A172 (cell line): ENCODE measurements at places on chromosomes 4 and X. TPM values are rescaled to one million over a fixed set of nuclear protein-coding genes. Genes with fewer than 3 reads are reported as not detected.
A peak's percentile ranks its signal among the peaks of the same experiment; 100 is the strongest.

GRCh38 chrX:119492463-119492862 lies 24.2 kb downstream of the SLC25A5 start:
- no peak for DNase-seq

DNA sequence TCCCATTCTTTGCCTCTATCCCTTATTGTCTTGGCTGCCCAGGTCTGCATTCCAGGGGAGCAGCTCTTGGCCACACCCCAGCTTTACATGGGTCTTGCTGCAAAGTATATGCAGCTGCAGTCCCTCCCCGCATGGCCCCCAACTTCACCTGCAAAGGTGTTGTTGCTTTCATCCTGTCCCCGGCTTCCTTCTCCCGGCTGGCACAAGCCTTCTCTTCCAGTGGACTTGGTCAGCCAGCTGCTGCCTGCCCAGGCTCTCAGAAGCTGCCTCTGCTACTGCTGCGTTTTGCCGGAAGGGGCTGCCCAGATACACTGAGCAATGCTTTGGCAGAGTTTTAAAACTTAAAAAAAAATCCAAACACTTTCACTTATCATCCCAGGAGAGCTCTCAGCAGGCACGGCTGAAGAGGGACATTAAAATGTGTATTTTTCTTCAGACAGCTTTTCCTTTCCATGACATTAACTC lies 121.2 kb upstream of the PDLIM3 start:
- peak; percentile 19 for DNase-seq

The SORCS2 gene
- 0.78 and 1.1 TPM in 2 replicates for total RNA-seq

DNA sequence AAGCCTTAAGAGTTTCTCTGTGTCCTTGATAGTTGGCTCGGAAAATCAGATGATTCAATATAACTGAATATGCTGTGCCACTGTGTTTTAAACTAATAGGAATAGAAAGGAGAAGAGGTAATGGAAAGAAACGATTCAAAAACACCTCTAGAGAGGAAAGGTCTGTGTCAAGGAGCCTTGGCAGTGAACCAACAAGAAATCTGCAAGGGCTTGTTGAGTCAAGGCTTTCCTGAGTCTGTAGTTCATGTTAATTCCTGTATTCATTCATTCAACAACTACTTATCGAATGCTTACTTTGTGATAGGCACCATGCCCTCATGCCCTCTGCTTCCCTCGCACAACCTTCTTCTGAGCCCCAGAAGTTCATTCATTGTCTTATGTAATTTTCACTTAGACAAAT lies 336.0 kb downstream of the PDHA2 start:
- no peak for DNase-seq

GRCh38 chr4:61783050-61783449 lies 582.9 kb downstream of the ADGRL3 start:
- no peak for DNase-seq

DNA sequence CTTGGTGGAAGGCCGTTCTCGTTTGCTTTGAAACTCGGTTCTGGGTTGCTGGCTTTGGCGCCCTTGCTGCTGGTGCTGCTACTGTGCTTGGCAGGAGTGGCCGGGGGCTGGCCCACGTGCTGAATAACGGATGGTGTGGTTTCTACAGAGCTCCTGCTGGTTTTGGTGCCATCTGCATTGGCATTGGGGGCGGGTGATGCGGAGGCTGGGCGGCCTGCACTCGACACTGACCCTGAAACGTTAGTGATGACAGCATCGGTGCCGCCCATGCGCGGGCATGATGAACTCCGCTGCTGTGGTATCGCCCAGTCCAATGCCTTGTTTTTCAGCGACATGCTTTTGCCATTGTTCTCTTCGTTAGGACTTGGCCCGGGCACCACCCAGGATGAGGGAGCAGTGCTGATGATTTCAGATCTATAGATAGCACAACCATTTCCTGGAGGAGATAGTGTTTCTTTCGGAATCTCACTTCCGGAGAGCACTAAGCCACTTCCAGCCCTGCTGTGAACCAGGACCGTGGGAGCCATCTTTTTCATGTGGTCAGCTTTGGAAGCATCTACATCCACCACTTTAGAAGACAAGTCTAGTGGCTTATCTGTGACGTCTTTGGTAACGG lies 24.2 kb downstream of the BCOR start:
- no peak for DNase-seq

DNA sequence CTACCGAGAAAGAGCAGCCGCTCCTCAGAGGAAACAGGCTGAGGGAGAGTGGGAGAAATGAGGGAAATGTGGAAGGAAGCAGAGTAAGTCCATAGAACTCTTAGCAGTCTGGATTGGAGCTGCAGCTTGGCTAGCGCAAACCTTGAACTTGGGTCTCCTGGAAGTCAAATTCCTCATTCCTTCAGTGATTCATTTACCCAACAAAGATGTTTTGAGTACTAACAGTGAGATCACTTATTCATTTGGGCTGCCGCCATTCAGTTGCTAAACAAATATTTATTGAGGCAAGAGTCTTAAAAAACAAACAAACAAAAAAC lies 51.5 kb downstream of the SEL1L3 start:
- DNase-seq = no peak

The HS3ST1 gene
- total RNA-seq = not detected in 2 replicates

DNA sequence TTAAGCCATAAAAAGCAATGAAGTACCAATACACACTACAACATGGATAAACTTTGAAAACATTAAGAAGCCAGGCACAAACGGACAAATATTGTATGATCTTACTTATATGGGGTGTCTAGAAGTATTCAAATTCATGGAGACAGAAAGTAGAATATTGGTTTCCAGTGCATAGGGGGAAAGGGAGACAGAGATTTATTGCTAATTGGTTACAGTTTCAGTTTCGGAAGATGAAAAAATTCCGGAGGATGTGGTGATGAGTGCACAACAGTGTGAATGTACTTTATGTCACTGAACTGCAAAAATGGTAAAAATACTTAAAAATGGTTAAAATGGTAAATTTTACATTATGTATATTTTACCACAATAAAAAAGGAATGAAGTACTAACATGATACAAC lies 5.1 kb upstream of the PRDX4 start:
- DNase-seq = no peak

DNA sequence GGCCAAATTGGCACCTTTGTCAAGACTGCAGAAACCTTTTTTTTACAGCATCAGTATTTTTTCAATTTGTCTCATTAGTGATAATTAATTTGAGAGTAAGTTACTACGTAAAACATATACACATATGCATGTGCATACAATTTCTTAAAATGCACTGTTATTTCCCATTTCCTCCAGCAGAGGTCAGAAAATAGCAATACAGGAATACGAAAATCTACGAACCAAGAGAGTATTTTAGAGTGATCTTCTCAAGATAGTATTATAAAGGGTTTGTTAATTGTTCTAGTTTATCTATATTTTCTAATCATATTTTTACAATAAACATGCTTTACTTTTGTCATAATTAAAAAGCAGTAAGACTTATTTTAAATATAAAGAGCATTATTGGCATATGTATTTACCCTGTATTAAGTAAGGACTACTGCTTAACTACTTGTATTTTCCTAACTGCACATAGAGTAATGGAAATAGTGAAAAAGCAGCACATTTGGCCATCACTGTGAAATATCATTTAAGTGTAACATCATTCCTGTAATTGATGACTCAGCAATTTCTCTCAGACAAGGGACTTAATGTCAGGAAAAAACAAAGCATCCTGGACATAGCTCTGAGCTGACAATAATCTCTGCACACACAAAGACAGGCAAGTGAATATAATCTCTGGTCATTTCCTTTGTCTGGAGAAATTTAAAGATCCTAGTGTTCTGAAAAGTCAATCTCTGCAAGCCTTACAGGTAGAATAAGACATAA lies 45.6 kb downstream of the MAOB start:
- DNase-seq = peak; percentile 6

DNA sequence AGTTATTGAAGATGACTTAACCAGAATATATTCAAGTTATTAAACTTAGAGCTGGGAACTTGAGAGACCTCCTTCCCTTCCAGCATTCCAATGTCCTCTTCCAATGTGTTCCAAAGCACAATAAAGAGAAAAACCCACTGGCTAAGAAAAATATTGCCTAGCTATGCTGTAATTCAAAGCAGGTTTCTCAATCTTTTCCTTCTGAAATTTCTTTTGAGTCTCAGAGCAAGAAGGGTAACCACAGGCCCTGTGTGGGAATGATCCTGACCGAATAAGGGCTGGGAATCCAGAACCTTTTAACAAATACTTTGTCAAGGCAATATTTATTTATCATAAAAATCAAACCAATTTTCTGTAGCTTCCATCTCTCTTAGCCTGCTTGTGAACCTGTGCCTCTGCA lies 150.7 kb upstream of the SFRP2 start:
- no peak for DNase-seq

The SLC6A14 gene
- not detected in 2 replicates for total RNA-seq

DNA sequence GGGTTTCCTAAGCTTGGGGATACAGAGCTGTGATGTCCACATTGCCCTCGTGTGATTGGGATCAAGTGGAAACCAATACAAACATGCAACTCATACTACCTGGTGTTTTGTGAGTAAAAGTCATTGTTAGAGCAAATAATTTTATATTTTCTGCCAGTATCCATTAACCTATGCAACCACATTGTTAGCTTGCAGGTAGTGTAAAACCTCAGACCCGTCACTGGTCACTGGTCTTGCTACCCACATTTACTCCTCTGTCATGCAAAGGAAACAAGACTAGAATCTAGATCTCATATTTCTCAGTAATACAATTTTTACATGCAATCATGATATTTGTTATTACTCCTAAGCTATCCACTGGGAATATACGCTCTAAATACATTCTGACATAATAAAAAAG lies 324.3 kb upstream of the NDST4 start:
- DNase-seq = no peak

GRCh38 chr4:11730545-11730944 lies 301.9 kb upstream of the HS3ST1 start:
- DNase-seq = no peak

GRCh38 chr4:79526641-79527565 lies 118.9 kb upstream of the GK2 start:
- DNase-seq = peak; percentile 8

GRCh38 chr4:1691737-1692373 lies 7.7 kb upstream of the FAM53A start:
- DNase-seq = no peak

The GCNA gene
- 0.07 and 1.2 TPM in 2 replicates for total RNA-seq

GRCh38 chr4:6107114-6107791 lies 89.0 kb upstream of the C4orf50 start:
- DNase-seq = no peak

DNA sequence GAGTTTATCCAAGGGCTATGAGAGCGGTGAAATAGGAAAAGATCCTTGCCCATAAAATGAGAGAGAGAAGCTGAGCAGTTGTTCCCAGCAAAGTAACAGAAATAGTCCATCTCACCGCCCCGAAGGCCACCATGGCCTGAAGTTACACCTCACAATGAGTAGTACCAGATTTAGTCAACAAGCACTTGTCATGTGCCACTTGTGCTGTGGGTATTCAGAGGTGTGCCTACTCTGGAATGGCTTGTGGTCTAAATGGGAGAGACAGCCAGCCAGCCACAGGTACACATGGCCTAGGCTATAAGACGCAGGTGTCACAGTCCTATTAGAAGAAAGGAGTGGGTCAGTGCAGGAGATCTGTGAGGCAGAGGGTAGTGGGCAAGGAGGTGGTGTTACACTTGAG lies 54.6 kb upstream of the MAP3K15 start:
- DNase-seq = no peak

DNA sequence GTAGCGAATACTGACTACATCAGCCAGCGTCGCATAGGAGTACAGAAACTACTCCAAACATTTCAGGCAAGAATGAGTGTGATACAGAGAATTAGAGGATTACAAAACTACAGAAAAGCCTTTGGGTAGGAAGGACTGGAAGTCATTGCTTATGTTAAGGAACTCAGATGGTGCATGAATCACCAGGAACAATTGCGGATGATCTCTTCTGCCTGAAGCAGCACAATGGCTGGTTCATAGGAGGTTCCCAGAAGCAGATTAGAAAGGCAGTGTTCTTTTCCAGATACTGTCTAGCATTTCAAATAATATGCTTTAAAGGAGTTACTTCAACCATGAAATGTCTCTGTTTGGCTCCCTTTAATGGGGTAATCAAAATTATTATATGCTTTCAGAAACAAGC lies 42.5 kb upstream of the MAP9 start:
- no peak for DNase-seq

- peak; percentile 13 for DNase-seq
Measured at GRCh38 chrX:149825424-149825823, 43.7 kb downstream of the MAGEA9 start.

The CLDN34 gene
- not detected in 2 replicates for total RNA-seq
